ENCODE measurements at places on chromosomes 13 and 19.

GRCh38 chr19:1874554-1875185, 10.6 kb downstream of the ABHD17A start:
- no peak for DNase-seq

- DNase-seq = no peak
These were observed 65.1 kb downstream of the TM9SF2 start for GRCh38 chr13:99566125-99567083.

GRCh38 chr13:48526286-48526685, 6.6 kb downstream of the RCBTB2 start:
- DNase-seq = no peak

GRCh38 chr13:97526556-97526955, 92.6 kb downstream of the RAP2A start:
- DNase-seq = no peak

GRCh38 chr13:94312511-94313216, 166.8 kb downstream of the DCT start:
- peak; percentile 66 for DNase-seq

GRCh38 chr13:107834281-107834680, 381.1 kb downstream of the LIG4 start:
- no peak for DNase-seq

DNA sequence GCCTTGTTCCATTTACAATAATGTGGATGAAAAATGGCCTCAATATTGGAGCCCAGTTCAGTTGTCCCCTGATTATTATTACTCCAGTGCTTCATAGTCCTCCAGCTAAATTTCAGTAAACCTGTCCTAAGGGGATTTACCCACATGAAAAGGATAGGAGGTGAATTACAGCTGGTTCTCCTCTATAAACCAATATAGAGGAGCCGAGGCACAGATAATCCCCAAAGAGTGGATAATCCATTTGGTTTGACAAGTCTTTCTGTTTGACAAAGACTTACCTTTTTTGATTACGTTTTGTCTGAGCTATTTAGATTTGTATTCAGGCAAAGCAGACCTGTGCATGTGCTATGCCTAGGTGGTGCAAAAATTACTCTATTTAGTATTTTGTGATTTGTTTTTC, 2.7 kb downstream of the CNMD start:
- DNase-seq = no peak

GRCh38 chr13:98976338-98976737, 1.5 kb downstream of the DOCK9 start:
- DNase-seq = no peak

DNA sequence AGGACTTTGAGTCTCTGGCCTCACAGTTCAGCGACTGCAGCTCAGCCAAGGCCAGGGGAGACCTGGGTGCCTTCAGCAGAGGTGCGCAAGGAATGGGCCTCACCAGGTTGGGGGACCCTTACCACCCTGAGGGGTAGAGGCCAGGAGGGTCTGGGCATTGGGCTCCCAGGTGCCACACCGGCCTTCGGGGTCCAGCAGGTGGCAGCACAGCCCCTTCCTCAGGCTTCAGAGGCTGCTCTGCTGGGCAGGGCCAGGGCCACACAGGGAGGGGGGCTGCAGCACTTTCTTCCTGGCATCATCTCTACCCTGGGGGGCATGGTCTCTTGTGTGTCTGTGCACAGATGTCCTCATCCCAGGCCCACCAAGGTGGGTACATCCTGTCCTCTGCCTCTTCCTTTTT, 12.9 kb downstream of the PIN1 start:
- no peak for DNase-seq

Data from NCI-H1417 treated with DMSO at 0.1 percent for 48 hours (cell line).